CD4-positive, alpha-beta T cell treated with Interleukin-2 at 100 ng/mL for 4 hours (primary cell): ENCODE measurements at places on chromosomes 4 and X.
A peak's percentile ranks its signal among the peaks of the same experiment; 100 is the strongest.

DNA sequence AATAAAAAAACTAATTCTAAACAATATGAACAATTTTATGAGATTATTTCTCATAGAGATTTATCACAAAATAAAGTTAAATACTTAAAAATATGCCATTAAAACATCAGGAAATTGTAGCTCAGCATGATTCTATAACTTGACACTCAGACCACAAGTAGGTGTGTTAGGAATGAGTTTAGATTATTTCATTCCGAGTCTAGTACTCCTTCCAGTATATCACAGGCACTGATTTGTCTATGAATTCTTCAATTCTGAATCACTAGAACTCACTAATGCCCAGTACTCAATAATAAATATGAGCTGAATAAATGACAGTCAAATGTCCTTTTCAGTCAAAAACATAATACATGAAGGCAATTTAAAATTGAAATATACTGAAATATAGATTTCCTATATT lies 22.2 kb downstream of the BOD1L1 start:
- no peak for DNase-seq

GRCh38 chrX:129843209-129843458 lies 552 bp downstream of the ZDHHC9 start:
- DNase-seq, result no peak

DNA sequence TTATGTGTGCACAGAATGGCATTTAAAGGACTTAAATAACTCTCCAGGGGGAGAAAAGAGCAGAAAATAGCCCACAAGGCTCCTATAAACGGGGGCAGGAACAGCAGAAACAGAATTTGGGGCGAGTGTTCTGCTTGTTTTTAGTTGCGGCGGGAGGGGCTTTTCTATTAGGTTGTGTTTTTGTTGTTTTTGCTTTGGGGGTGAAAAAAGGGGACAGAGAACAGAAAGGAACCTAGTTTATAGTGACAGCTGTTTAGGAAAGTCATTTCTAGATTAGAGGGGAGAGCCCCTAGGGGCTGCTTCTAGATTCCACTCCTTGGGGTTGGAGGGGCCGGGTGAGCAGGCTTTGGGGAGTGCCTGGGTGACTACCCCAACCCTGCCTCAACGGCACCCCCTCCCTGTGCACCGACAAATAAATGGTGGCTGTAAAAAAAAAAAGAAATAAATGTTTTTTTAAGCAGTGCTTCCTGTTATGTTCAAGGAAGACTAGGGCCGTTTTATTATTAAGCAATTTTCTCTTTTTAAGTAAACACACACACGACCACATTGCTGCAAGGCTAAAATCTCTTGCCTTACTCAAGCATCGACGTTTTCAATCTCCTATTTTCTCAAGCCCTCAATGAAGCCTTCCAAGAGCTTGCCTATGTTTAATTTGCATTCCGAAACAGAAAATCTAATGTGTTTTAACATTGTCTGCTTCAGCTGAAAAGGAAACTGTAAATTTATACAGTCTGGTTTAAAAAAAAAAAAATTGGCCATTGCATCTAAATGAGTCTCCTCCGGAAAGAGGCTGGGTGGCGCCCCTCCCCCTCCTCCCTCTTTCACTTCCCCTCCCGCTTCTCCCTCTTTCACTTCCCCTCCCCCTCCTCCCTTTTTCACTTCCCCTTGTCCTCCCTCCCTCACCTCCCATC lies 123.3 kb upstream of the TBL1X start:
- DNase-seq, result peak; percentile 52

- DNase-seq, result no peak
Measured at GRCh38 chr4:110365761-110366160, 110.2 kb upstream of the ENPEP start.

GRCh38 chrX:104118765-104119164 lies 6.4 kb downstream of the ZCCHC18 start:
- DNase-seq, result no peak

- no peak for DNase-seq
Measured at GRCh38 chr4:113835005-113835404, 73.5 kb upstream of the CAMK2D start.

GRCh38 chr4:156764145-156764544 lies 207.5 kb downstream of the PDGFC start:
- DNase-seq, result no peak

DNA sequence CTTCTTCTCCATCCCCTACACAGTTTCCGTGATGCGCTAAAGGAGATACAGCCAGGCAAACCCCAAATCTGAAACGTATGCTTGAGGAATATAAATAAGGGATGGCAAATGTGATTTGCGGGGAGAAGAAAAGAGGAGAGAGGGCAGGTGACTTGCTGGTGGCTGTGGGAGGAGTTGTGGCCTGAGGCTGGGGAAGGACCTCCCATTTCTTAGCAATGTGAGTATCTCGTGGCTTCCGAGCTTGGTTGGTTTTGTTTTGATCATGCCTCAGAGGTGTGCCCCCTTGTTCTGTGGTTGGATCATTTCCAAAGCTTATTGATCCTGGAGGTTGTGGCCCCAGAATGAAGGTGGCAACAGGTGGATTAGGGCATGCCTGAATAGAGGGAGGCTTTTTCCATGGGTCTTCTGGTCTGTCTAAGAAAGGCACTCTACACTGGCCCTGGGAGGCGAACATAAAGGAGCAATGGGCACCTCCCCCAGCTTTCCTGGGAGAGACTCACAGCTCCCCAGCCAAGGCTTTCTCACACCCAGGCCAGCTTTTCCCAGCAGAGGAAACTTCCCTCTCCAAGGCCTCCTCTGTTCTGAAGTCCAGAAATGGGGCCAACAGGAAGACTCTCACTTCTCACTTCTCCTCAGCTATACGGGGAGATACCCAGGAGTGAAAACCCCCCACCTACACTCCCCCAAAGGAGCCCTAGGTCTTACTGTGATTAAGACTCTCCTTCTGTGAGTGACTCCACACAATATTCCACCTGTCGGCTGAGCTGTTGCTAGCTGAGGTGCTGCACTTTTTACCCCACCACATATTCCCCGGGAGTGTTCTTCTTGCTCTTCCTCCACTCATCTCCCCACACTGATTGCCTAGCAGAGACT lies 40.0 kb downstream of the C4orf51 start:
- DNase-seq, result no peak

- DNase-seq, result no peak
Measured at GRCh38 chr4:48388525-48389154, 47.3 kb downstream of the SLAIN2 start.

DNA sequence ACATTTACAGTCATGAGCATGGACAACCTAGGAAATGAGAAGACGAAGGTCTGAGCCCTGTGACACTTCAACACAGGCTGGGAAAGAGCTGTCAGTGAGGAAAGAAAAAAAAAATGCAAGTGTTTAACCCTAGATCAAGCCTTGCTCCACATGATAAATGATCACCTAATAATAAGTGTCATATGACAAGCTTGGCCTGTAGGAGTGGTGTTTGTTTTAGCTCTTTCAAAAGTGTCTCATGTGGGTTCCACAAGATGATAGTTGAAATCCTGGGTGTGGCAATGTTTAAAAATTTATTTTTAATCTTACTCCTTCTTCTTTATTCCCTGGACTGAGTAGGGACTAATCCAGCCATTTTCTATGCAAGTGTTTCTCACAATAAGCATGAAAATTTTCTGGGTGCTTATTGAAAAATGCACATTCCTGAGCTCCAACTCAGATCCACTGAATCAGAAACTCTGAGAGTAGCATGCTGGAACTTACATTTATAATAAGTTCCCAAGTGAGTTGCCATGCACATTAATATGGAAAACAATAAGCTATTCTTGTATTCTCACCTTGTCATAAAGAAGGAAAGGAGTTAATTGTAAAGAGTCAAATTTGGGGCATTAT lies 138.3 kb downstream of the AREG start:
- no peak for DNase-seq

- no peak for DNase-seq
Measured at GRCh38 chr4:182862921-182863320, 54.3 kb downstream of the DCTD start.

- DNase-seq, result no peak
Measured at GRCh38 chr4:185269286-185269685, 59.9 kb downstream of the SNX25 start.

DNA sequence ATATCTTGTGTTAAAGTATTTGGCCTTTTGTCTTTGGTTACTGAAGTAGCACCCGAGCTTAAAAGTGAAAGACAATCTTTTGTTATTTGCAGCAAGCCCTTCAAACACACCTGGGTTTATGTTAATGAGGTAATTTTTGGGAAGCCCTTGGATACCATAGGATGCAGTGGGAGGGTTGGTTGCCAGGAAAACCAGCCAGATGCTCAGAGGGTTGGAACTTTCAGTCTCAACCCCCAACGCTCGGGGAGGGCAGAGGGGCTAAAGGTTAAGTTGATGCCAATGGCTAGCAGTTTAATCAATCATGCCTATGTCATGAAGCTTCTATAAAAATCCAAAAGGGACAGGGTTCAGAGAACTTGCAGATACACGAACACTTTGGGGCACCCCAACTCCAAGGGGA lies 17.2 kb upstream of the GPR173 start:
- DNase-seq, result no peak

DNA sequence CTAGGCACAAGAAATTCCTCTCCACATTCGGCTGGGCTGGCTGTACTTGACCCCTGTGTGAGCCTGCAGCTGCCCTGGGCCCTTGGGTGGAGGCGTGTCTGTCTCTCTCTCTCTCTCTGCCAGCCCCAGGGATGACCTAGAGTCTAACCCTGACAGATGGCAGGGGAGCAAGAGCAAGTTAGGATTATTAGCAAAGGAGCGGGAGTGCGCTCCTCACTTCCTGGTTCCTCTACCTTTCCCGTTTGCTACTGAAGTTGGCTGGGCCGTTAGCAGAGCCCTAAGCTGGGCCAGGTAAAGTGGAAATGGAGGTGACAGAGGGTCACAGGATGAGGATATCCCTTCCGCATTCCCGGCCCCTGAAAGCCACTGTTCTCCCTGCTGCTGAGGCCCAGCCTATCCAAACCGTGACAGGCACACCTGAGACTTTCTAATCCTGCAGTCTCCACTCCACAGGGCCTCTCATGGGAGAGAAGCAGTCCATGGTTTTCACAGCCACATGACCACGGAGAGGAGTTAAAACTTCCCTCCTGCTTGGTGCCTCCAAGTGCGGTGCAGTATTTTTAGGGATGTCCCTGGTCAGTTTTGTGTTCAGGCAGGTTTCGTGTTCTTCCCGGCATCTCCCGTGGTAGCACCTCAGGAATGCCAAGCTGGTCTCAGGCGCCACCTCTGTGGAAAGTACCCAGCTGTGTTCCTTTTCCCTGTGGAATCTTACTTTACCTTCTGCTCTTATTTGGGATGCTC lies 79.3 kb downstream of the CLDN22 start:
- DNase-seq, result no peak

GRCh38 chr4:35541888-35542213 lies 702.5 kb downstream of the ARAP2 start:
- DNase-seq, result no peak

DNA sequence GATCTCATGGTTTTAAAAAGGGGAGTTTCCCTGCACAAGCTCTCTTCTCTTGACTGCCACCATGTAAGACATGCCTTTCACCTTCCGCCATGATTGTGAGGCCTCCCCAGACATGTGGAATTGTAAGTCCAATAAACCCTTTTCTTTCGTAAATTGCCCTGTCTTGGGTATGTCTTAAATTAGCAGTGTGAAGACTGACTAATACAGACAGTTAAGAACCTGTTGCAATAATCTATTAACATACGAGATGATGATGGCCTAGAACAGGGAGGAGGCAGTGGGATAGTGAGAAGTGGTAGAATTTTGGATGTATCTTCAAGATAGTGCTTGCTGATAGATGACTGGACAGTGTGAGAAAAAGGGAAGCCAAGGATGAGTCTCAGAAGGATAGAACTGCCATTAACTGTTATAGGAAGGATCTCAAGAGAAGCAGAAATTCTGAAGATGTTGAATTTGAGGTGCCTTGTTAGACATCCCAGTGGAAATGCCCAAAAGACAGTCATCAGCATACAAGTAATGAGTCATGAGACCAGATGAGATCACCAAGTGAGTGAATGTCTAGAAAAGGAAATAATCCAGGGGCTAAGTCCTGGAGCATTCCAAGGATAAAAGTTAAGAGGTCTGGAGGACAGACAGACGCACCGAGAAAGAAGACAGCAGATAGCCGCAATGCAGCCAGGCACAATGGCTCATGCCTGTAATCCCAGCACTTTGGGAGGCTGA lies 38.8 kb upstream of the UGDH start:
- no peak for DNase-seq

GRCh38 chr4:89056292-89056952 lies 563 bp downstream of the FAM13A start:
- DNase-seq, result no peak

DNA sequence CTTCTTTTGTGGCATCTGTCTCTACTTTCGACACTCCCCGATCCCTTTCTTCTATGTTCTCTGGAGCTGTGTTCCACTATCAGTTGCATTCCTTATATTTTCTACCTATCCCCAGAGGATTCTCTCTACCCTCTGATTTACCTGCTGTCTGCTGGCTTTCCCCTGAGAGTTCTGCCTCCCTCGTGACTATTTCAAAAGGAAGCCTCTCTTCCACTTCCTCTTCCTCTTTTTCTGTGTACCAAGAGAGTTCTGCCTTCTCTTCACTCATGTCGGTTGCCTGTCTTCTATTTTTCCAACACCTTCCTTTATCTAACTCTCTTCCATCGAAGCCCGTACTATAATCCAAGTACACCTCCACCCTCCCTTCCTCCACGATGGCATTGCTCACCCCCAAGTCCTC lies 631.7 kb downstream of the SMARCA1 start:
- no peak for DNase-seq

GRCh38 chr4:146381263-146381872 lies 140.4 kb downstream of the SLC10A7 start:
- no peak for DNase-seq

- no peak for DNase-seq
Measured at GRCh38 chr4:170111085-170111484, 21.3 kb upstream of the AADAT start.

DNA sequence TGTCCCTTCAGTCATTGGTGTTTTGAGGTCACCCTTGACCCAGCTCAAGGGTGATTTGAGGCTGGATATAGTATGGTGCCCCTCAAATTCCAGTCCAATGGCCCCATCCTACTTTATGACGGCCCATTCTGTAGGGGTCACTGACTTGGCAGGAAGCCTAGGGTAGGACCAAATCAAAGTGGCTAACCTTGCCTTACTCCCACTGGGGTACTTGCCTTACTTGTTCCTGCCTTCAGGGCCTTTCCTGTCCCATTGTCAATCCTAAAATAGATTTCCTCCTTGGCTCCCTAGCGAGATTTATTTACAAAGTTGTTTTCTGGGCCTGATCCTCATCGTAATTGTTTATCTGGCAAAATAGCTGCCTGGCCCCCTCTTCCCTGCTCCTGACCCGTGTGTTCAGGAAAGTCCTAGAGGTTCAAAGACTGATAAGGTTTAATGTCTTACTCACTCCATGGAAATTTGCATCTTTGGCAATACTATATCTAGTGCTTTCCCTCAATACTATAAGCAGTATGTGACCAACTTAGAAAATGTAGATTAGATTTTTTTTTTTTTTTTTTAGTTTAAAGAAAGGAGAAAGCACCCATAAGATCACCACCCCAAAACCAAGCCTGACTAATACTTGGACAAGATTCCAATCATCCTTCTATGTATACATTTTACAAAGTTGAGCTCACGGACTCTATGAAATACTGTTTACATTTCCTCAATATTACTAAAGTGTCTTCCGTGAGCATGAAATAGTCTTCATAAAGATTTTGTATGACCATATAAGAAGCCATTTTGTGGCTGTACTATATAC lies 44.8 kb downstream of the MSN start:
- no peak for DNase-seq

- DNase-seq, result no peak
Measured at GRCh38 chr4:118326585-118326984, 26.2 kb downstream of the PRSS12 start.

GRCh38 chr4:39410415-39410814 lies 3.7 kb downstream of the KLB start:
- no peak for DNase-seq

- no peak for DNase-seq
Measured at GRCh38 chr4:74583757-74584156, 138.8 kb downstream of the AREG start.

GRCh38 chrX:74578137-74578536 lies 36.3 kb downstream of the RLIM start:
- no peak for DNase-seq
